Left lobe of liver (tissue), 2 donors: ENCODE measurements at places on chromosomes 16 and 17.

DNA sequence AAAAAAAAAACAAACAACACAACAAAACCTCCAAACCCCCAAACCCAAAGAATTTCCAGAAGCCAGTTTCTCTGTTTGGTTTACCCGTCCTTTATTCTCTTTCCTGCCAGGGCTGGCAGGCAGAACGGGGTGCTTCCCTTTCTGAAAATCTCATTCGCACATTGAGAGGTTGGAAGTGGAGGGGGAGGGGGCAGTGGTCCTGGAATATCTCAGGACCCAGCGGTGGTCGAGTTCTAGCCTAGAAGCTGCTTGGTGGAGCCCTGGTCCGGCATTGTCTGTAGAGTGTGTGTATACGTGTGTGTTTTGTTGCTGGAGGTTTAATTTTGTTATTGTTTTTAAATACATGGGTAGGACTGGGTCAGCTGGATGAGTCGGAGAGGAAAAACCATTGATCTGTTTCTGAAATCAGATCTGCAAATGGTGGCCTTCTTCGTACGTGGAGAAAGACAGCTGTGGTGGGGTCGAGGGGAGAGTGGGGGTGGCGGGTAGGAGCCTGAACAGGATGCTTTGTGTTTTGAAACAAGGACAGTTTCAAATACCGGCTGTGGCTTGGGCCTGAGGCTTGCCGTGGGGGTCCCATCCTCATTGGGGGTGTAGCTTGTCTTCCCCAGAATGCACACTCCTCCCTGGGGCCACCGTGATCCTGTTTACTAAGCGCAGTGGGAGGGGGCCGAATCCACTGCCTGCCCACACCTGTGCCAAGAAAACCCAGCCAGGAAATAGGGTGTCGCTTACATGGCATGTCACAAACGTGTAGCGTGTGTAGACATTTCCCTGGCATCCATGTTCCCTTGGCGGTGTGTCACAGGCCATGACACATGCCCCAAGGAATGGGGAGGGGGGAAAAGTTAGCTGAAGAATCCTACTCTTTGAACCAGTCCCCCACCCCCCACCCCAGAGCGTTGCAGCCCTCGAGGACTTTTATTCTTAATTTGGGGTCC, 1.6 kb downstream of the CMIP start:
- no peak for DNase-seq

- DNase-seq, result no peak
Measured at GRCh38 chr17:49402706-49403105, 12.0 kb downstream of the PHB1 start.

- DNase-seq, result no peak
Measured at GRCh38 chr16:35194681-35195080, 1735.3 kb downstream of the TP53TG3F start.

- no peak for DNase-seq
Measured at GRCh38 chr16:56866955-56867830, 2.2 kb downstream of the SLC12A3 start.

GRCh38 chr16:84446084-84446483, 58.4 kb downstream of the MEAK7 start:
- no peak for DNase-seq

GRCh38 chr17:3973495-3974137, 9.4 kb upstream of the ATP2A3 start:
- DNase-seq, result no peak

DNA sequence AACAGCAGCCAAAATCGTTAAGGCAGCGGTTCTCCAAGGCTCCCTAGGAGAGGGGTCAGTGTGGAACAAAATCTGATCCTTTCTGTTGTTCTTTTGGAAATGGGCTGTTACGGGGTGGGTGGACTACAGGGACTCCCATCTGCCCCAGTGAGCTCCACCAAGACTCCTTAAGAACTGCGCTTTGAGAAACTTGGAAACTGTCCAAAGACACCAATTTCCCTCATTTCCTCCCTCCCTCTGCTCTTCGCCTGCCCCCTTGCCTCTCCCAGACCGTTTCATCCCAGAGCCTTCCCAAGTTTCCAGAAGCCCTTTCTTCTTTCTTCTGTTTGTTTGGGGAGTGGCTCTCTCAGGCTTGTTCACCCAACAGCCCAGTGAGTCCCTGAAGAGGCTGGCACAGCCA, 205.4 kb downstream of the COPRS start:
- DNase-seq, result no peak

DNA sequence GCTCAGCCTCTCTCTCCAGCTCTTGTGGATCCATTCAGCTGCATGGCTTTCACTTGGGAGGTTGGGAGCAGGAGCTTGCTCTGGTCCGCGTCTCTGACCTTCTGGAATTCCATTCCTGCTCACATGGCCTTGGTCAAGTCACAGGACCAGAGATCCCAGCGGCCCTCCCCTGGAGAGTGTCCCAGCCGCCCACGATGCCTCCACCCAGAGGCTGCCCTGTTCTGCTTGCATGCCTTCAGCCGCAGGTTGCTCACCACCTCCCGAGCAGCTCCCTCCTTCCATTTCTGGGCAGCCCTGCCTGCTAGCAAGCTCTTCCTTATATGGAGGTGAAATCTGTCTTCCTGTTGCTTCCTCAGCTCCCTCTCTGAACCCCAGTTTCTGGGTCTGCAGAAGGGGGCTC, 32.6 kb downstream of the RAI1 start:
- no peak for DNase-seq

- no peak for DNase-seq
Measured at GRCh38 chr17:21199856-21200255, 14.1 kb downstream of the TMEM11 start.

- no peak for DNase-seq
Measured at GRCh38 chr16:83269541-83269940, 538.2 kb upstream of the HSBP1 start.

- DNase-seq, result no peak
Measured at GRCh38 chr16:28208131-28208530, 3.6 kb downstream of the XPO6 start.

- peak; percentile 89 for DNase-seq
Measured at GRCh38 chr16:58222532-58223316, 24.8 kb upstream of the CSNK2A2 start.

DNA sequence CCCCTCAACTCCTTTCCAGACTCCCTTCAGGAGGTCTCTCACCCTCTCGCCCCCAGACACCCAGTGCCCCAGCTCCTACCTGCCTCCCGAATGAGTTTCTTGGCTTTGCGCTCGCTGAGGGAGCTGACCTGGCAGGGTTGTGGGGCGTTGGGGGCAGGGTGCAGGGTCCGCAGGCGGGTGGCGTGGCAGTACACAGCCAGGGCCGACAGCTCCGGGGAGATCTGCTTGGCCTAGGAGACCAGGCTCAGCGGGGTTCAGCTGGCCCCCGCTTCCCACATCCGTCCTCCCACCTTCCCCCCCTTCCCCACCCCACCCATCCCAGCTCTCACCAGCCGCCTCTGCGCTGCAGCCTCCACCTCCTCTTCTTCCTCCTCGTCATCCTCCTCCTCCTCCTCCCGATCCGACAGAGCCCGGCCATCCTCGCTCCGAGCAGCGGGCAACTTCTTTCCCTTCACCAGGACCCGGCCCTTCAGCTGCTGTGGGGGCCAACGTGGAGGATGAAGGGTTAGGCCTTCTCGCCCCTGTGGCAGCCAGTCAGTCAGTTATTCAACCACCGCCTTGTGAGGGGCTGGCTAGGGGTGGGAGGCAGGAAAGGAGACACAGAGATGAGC, 17.2 kb downstream of the PLCD3 start:
- no peak for DNase-seq

DNA sequence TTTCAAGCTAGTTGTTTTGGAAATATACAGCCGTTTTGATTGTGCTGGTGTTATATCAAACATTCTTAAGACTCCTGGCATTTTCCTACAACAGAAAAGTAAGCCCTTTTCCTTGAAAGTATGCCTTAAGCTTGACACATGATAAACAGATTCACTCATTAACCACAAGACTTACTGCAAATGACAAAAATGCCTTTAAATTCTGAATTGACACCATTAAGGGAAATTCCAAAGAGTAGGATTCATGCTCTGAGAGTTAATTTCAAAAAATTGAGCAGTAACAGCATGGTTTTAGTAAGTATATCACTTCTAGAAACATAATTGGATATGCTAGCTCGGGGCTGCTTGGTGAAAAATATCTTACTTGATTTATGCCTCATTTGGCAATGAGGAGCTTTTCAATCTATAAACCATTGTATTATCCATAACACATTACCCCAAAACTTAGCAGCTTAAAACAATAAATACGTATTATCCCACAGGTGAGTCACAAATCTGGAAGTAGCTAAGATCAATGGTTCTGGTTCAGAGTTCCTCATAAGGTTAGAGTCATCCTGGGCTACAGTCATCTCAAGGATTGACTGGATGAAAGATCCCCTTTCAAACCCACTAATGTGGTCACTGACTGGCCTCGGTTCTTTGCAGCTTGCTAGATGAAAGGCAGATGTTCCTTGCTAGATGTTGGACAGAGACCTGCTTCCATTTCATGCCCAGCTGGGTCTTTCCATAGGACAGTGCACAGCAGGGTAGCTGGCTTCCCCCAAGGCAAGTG, 8.2 kb upstream of the PHAF1 start:
- DNase-seq, result no peak
